ENCODE measurements at places on chromosomes 6 and 20. TPM values are rescaled to one million over a fixed set of nuclear protein-coding genes. Genes with fewer than 3 reads are reported as not detected.

- H3K27me3 ChIP-seq: no peaks in the 10 kb centered on the region
- peak overlapping the region; percentile 20 for H3K27ac ChIP-seq
- H3K4me3 ChIP-seq: no peak overlapping the region
- H3K4me1 ChIP-seq: no peaks in the 10 kb centered on the region
- no peak for DNase-seq
- no peaks in the 10 kb centered on the region for H3K36me3 ChIP-seq
Observed at GRCh38 chr6:135231469-135231844, 50.3 kb downstream of the MYB start.

GRCh38 chr6:124064317-124065113 is 260.9 kb downstream of the NKAIN2 start:
- no peaks in the 10 kb centered on the region for H3K27me3 ChIP-seq
- no peak for DNase-seq
- H3K4me3 ChIP-seq: no peak overlapping the region
- no peak overlapping the region for H3K27ac ChIP-seq
- H3K36me3 ChIP-seq: no peaks in the 10 kb centered on the region

GRCh38 chr6:100554228-100554627 is 89.5 kb upstream of the SIM1 start:
- no peaks in the 10 kb centered on the region for H3K27me3 ChIP-seq
- peaks cover 9% of the 10 kb centered on the region for H3K4me1 ChIP-seq
- DNase-seq: no peak
- no peaks in the 10 kb centered on the region for H3K36me3 ChIP-seq

DNA sequence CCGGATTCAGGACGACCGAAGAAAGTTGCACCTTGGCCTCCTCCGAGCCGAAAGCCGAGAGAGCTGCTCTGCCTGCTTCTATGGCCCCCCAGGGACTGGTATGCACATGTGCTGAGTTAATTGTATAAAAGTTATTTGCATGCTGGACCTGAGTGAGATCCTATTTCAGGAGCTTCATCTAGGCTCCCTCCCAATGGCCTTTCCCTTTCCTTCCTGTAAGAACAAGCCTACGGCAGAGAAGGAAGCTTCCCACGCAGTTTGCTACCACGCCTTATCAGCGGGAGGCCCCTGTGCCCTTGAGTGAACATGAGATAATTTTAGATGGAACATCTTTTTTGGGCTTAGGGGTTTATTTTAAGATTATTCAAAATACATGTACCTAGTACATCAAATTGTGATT is 65.9 kb downstream of the RIN2 start:
- DNase-seq: no peak
- no peak overlapping the region for H3K27ac ChIP-seq
- no peak overlapping the region for H3K4me3 ChIP-seq
- H3K36me3 ChIP-seq: no peaks in the 10 kb centered on the region
- no peaks in the 10 kb centered on the region for H3K27me3 ChIP-seq
- H3K4me1 ChIP-seq: peaks cover 19% of the 10 kb centered on the region

GRCh38 chr20:10792291-10792690 is 118.5 kb upstream of the JAG1 start:
- H3K4me3 ChIP-seq: no peak overlapping the region
- no peak for DNase-seq
- H3K4me1 ChIP-seq: no peaks in the 10 kb centered on the region
- no peaks in the 10 kb centered on the region for H3K36me3 ChIP-seq
- H3K27ac ChIP-seq: no peak overlapping the region

DNA sequence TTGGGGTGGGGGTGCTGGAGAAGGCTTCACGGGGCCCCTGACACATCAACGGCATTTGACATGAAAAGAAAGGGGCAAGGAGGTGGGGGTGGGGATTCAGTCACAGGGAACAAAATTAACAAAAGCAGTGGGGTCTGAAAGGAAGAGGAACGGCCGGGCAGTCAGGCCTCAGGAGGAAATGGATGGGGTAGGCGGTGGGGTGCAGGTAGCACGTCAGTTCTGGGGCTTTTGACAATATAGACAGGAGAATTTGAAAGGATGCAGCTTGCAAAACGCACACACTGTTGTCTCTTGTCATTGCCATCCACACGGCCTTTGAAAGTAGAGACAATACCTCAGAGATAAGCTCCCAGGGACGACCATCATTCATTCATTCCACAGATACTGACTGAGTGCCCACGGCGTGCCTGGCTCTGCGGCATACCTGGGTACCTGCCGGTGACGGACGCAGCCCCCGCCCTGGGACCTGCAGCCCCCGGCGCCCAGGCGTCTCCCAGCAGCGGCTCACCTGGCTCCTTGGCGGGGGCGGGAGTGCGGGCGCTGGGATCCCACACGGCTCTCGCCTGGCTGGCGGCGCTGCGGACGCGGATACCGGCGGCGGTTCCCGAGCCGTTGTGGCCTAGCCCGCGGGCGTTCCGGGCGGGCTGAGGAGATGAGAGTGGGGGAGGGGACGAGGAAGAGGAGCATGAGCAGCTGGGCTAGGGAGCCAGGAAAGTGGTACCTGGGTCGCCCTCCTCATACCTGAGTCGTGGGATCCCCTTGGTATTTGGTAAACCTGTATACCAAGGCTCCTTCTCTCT is at the start of gene SLC26A8:
Gene SLC26A8 (minus strand): TSS at position 646 of the 800 bp plus-strand sequence. CDS start 4,934 bp downstream, outside the sequence.
- peaks cover 19% of the 10 kb centered on the region for H3K4me1 ChIP-seq
- no peaks in the 10 kb centered on the region for H3K36me3 ChIP-seq
- H3K4me3 ChIP-seq: no peak within 1 kb of the TSS
- no peak for DNase-seq
- H3K27me3 ChIP-seq: no peaks in the 10 kb centered on the region
- no peak within 1 kb of the TSS for H3K27ac ChIP-seq

DNA sequence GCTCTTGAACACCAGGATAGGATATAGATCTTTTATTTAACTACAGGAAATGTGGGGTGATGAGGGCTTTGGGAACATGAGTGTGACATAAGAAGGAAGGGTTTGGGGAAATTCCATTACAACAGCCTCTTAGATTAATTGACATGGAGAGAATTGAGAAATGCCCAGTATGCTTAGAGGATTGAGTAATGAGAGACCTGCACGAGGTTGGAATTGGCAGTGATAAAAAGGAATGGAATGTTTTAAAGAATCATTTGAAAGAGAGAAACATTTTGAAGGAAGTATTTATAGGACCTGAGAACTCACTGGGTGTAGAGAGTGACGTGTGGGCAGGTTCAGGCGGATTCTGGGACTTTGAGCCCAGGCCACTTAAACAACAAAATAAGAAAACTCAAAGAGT is 227.0 kb downstream of the BMP2 start:
- H3K36me3 ChIP-seq: no peaks in the 10 kb centered on the region
- no peaks in the 10 kb centered on the region for H3K27me3 ChIP-seq
- no peak for DNase-seq
- no peak overlapping the region for H3K4me3 ChIP-seq

DNA sequence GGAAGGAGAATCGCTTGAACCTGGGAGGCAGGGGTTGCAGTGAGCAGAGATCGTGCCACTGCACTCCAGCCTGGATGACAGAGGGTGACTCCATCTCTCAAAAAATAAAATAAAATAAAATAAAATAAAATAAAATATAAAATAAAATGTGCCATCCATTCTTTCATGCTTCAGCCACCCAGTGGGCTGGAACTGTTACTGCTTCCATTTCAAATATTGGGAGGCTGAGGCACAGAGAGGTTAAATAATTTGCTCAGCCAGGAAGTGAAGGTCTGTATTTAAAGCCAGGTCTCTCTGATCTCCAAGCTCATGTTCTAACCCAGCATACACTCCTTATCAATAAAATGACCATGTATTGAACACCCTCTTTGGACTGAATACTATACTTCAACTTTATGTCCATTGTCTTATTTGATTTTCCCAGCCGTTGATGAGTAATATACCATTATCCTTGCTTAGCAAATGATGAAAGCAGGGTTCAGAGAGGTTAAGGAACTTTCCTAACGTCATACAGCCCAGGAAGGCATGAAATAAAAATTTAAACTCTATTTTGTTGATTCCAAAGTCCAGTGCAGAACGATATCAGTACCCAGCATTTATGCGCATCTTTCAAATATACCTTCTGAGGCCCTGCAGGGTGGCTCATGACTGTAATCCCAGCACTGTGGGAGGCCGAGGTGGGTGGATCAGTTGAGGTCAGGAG is 25.8 kb upstream of the SLC9A8 start:
- DNase-seq: no peak
- no peaks in the 10 kb centered on the region for H3K36me3 ChIP-seq
- no peak overlapping the region for H3K4me3 ChIP-seq
- H3K27ac ChIP-seq: no peak overlapping the region

- no peak overlapping the region for H3K4me3 ChIP-seq
- no peaks in the 10 kb centered on the region for H3K27me3 ChIP-seq
- no peaks in the 10 kb centered on the region for H3K36me3 ChIP-seq
- DNase-seq: no peak
Observed at GRCh38 chr6:61867635-61868034, 418.4 kb downstream of the KHDRBS2 start.

DNA sequence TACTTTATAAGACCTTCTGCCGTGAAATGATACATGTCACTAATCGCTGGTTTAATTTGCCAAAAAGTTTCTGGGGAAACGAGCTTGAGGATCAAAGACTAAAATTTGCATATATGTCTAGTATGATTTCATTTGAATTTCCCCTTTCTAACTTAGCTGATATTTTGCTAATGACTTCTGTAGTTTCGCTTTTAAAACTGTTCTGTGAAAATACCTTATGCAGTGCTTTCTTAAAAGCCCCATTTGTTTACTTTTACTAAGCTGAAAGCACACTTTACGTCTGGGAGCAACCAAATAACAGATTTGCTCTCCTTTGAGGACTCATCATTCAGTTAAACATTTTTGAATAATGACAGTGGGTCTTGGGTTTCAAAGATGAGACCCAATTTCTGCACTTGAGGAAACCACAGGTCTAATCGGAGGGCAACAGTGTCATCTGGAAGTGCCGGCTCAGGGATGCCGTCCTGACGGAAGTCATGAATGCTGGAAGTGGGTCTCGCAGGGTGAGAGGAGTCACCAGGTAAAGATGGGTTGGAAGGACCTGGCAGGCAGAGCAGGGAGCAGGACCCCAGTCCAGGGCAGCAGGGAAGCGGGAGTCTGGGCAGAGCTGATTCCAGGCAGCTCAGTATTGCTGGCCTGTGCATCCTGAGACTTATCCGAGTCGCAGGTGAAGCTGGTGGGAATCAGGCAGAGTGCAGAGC is 33.2 kb downstream of the PLEKHG1 start:
- peak overlapping the region; percentile 64 for H3K27ac ChIP-seq
- no peak for DNase-seq
- no peaks in the 10 kb centered on the region for H3K27me3 ChIP-seq
- peaks cover 73% of the 10 kb centered on the region for H3K4me1 ChIP-seq
- H3K4me3 ChIP-seq: no peak overlapping the region

GRCh38 chr6:47701363-47701762 is 3.0 kb downstream of the ADGRF4 start:
- no peak for DNase-seq
- H3K27me3 ChIP-seq: no peaks in the 10 kb centered on the region
- peaks cover 42% of the 10 kb centered on the region for H3K4me1 ChIP-seq
- no peak overlapping the region for H3K27ac ChIP-seq
- H3K4me3 ChIP-seq: no peak overlapping the region
- H3K36me3 ChIP-seq: no peaks in the 10 kb centered on the region

- no peak for DNase-seq
- no peak overlapping the region for H3K4me3 ChIP-seq
- no peaks in the 10 kb centered on the region for H3K27me3 ChIP-seq
- no peaks in the 10 kb centered on the region for H3K36me3 ChIP-seq
- no peak overlapping the region for H3K27ac ChIP-seq
- H3K4me1 ChIP-seq: no peaks in the 10 kb centered on the region
Observed at GRCh38 chr6:106244931-106245330, 80.6 kb downstream of the ATG5 start.

DNA sequence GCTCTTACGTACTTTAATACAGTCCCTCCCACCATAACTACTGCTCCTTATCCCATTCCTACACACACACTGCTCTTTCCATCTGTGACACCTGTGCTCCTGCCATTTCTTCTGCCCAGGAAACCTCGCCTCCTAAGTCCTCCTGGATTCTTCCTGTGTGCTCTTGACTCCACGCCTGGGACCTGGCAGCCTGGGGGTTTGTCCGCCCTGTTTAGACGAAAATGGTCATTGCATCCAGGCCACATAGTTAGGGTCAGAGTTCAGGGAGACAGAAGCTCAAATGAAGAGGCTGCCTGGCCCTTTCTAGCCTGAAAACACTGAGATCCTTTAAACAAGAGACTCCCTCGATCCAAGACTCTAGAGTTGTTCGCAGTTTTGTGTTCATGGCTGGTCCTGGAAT is 17.4 kb upstream of the CTNNBL1 start:
- DNase-seq: no peak
- H3K4me3 ChIP-seq: no peak overlapping the region
- H3K27me3 ChIP-seq: no peaks in the 10 kb centered on the region

DNA sequence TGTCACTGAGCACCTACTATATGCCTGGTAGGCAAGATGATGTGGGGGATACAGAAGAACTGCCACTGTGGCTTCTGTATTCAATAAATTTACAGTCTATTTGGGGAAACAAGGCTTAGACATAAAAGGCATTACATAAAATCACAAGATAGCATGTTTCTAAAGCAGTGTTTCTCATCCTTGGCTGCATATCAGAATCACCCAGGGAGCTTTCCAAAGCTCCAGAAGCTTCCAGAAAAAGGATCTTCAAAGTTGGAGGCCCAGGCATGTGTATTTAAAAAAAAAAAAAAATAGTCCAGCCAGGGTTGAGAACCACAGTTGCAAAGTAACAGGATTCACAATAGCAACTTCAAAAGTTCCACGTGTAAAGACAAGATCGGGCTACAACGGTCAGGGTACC is 112.4 kb upstream of the SPACA1 start:
- H3K36me3 ChIP-seq: no peaks in the 10 kb centered on the region
- no peaks in the 10 kb centered on the region for H3K27me3 ChIP-seq
- DNase-seq: no peak
- H3K4me1 ChIP-seq: no peaks in the 10 kb centered on the region

DNA sequence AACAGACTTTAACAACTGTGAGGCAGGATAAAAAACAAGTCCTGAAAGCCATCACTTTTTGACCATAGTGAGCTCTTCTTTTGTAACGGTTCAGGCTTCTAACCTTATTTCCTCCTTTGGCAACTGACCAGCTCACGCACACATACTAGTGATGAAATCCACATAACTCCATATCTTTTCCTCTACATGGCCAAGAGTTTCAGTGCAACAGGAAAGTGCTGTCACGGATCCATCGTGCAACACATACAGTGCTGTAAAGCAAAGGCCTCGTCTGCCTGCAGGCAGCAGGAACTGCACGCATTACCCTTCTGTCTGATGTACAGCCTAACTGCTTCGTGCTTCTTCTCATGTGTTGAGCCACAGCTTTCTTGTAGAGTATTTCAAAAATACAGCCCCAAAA is 108.5 kb downstream of the EPM2A start:
- H3K4me3 ChIP-seq: no peak overlapping the region
- H3K4me1 ChIP-seq: no peaks in the 10 kb centered on the region
- H3K27ac ChIP-seq: no peak overlapping the region
- no peaks in the 10 kb centered on the region for H3K27me3 ChIP-seq
- DNase-seq: no peak
- H3K36me3 ChIP-seq: no peaks in the 10 kb centered on the region

- H3K4me3 ChIP-seq: no peak overlapping the region
- no peaks in the 10 kb centered on the region for H3K27me3 ChIP-seq
- DNase-seq: no peak
- peaks cover 2% of the 10 kb centered on the region for H3K36me3 ChIP-seq
- H3K4me1 ChIP-seq: peaks cover 55% of the 10 kb centered on the region
- peak overlapping the region; percentile 74 for H3K27ac ChIP-seq
Observed at GRCh38 chr20:33827634-33828325, 16.6 kb downstream of the CHMP4B start.

Gene BNIP5
- 0.50 TPM for total RNA-seq

Gene IMPG1
- not detected for total RNA-seq

Gene TBCC
- 20.4 TPM for total RNA-seq

Gene SLC25A27
- not detected for total RNA-seq

Gene BPIFB3
- not detected for total RNA-seq

Gene PRICKLE4
- total RNA-seq: 2.8 TPM

Gene PROKR2
- total RNA-seq: not detected

Gene CNR1
- total RNA-seq: not detected

Gene BPIFB2
- not detected for total RNA-seq

Data from Caco-2 (cell line).